ENCODE measurements at places on chromosomes 4 and X. TPM values are rescaled to one million over a fixed set of nuclear protein-coding genes. Genes with fewer than 3 reads are reported as not detected.

NAP1L2 gene
- 1.3 TPM for total RNA-seq

LRIT3 gene
- 0.06 TPM for total RNA-seq

ARHGAP36 gene
- total RNA-seq: not detected

CYLC1 gene
- total RNA-seq: not detected

BRS3 gene
- total RNA-seq: not detected
